Stimulated activated CD4-positive, alpha-beta T cell treated with anti-CD3 and anti-CD28 coated beads, Interleukin-4, amount 100 ng/mL, for 4 hours (primary cell): ENCODE measurements at places on chromosomes 4 and X.

DNA sequence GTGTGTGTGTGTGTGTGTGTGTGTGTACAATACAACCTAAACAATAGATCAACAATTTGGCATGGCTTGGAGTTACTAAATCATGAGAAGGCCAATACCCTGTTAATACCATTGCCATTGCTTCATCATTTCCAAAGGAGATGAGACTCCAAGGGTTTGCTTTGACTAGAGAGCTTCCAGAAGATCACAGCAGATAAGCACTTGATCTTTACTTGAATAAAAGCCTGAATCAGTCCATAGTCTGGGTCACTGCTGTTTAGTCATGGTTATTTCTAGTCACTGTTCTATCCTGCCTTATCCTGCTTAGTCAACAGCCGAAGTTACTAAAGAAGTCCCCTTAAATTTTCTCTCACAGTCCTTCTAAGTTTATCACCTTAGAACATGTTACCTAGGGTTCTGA lies 58.2 kb downstream of the RAB40AL start:
- DNase-seq, result no peak

GRCh38 chrX:6291444-6291843 lies 62.8 kb upstream of the NLGN4X start:
- no peak for DNase-seq

- no peak for DNase-seq
Observed at GRCh38 chrX:117532339-117532738, 584.3 kb downstream of the KLHL13 start.

- no peak for DNase-seq
Observed at GRCh38 chrX:136572030-136572429, 40.0 kb downstream of the VGLL1 start.

DNA sequence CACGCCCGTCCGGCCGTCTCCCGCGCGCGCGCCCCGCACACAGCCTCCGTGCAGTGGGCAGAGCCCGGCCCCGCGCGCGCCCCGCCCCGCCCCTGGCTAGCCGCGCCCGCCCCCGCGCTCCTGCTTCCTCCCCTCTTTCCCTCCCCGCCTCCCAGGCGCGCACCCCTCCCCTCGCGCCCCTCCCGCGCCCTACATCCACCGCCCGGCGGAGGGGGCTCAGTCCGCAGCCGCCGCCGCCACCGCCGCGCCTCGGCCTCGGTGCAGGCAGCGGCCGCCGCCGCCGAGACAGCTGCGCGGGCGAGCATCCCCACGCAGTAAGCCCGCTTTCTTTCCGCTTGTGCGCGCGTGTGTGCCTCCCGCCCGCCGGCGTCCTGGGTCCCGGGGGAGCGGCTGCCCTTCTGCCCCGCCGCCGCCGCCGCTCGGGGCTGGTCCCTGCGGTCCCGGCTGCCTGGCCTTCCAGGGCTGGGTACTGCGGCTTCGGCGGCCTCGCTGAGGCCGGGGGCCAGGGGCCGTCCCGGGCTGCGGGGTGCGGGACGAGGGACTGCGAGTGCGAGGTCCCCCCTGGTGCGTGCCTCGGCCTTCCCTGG lies at the start of gene FHL1:
Gene FHL1 (plus strand): TSS at position 219 of the 587 bp plus-strand sequence.
- DNase-seq, result peak; percentile 49

DNA sequence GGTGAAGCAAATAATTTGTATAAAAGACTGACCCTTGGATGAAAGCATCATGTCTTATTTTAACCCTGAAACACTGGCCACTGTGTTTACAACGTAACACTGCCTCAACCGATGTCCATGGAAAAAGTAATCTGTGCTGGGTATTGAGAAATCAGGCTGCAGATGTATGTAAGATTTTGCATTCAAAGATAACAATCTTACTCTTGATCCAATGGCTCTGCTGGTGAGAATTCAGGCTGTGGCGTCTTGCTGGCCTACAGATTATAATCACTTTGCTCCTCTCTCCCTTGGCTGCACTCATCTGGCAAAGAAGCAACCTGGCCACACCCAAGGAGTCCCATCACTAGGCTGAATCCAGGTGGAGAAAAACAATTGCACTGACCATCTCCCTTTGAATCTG lies 7.5 kb downstream of the ADGRA3 start:
- DNase-seq, result no peak

- DNase-seq, result no peak
Observed at GRCh38 chr4:85200106-85200505, 233.6 kb upstream of the WDFY3 start.

GRCh38 chr4:76952656-76953582 lies 3.4 kb downstream of the SEPTIN11 start:
- DNase-seq, result no peak

DNA sequence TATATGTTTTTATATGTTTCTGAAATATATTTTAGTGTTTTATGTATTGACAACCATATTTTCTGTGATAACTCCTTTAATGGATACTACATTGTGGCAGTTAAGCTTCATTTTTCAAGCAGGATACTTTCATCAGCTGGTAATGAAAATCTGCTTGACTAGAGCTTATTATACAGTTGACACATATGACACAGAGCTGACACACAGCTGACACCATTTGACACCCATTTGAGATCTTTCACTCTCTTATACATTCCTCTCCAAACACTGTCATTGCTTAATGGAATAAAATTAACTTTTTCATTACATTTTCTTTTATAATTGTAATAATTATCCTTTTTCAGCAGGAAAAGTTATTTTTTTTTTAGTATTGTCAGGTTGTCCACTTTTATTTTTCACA lies 561.1 kb upstream of the NDST4 start:
- DNase-seq, result no peak

DNA sequence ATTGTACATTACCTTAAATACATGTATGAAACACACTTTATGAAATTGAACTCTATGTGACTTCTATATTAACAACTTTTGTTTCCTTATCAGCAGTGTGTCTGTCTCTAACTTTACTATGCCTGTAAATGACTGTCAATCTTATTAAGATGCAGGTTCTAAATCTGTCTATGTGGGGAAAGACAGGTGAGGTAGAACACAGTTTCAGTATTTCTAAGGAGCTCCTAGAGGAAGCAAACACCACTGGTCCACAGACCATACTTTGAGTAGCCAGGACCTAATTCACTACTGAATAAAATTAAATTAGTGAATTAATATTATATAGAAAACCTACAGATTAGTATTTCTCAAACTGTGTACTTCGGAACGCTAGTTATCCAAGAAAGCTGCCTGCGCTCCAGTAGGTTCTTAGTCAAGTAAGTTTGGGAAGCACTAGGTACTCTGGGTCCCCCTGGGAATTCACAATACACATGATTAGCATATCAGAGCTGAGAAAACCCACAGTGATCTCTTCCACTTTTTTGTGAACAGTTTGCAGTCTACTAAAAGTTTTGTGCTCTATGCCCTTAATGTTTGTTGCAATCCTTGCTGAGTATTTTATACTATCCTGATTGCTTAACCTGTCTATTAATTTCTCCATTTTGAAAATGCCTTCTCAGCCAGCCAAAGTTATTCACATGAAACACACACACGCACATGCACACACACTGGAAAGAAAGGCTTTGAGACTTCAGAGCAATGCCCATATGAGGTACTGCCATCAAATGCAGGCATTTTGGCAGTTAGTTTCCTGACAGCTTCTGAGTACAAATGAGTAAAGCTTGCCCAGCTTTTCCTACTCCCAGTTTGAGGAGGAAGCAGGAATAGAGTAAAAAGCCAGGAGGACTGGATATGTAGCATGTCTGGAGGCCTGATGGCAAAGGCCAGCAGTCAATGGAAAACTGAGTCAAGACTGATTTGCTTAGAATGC lies 133.6 kb upstream of the CPEB2 start:
- no peak for DNase-seq

- DNase-seq, result no peak
Observed at GRCh38 chr4:25154594-25155265, 5.5 kb downstream of the SEPSECS start.

GRCh38 chr4:129138810-129139496 lies 43.0 kb downstream of the C4orf33 start:
- no peak for DNase-seq

DNA sequence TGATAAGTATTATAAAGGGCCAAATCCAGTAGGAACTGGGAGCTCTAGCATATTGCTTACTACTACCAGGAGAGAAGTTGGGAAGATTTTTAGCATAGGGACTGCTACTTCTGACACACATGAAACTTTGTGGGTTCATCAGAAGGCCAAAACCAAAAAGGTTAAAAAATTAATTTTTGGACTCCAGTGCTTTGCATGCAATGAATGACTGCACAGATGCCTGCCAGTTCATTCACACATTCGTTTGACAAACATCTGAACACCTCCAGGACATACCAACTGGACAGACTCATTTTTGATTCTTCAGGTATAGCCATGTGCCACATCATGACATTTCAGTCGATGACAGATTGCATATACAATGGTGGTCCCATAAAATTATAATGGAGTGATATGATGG lies 79.8 kb downstream of the MID1IP1 start:
- DNase-seq, result no peak

DNA sequence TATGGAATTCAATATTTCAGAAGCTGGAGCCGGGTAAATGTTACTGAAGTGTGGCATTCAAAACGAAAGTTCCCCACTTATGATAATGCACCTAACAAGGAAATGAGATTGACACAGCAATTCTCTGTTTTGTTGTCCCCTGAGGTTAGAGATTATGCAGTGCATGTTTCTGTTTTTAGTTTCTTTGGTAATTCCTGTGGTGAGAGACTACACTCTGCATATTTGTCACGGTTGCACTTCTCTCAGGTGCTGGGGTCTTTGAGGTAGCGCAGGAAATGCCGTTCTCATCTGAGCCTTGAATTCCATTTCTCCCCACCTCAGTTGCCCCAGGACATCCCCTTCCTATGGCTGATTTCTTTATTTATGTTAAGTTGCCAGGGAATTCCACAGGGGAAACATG lies 15.3 kb upstream of the BEND4 start:
- no peak for DNase-seq
